ENCODE measurements at places on chromosomes 1 and 21.

GRCh38 chr21:28961927-28962326 is 30.8 kb downstream of the LTN1 start:
- no peak for DNase-seq

GRCh38 chr1:151187205-151187604 is 2.8 kb downstream of the VPS72 start:
- no peak for DNase-seq

GRCh38 chr1:188224263-188224662 is 1395.5 kb downstream of the PLA2G4A start:
- DNase-seq: no peak

GRCh38 chr1:192756314-192756713 is 52.5 kb upstream of the RGS2 start:
- peak; percentile 45 for DNase-seq

- peak; percentile 92 for DNase-seq
Observed at GRCh38 chr1:72670902-72671301, 388.6 kb upstream of the NEGR1 start.

DNA sequence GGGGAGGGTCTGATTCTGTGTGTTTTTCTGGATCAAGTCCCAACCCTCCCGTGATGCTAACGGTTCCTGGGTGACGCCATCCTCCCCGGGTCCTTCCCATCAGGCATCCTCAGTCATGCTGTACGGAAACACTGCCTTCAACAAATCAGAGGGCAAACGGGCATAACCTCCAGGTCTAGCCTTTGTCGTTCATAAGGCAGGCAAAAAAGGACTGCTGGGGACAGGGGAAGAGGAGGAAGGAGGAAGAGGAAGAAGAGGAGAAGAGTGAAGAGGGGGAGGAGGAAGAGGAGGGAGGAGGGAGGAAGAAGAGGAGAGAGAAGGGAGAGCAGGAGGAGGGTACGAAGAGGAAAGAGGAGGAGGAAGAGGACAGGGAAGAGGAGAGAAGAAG is 84.4 kb downstream of the ITPKB start:
- no peak for DNase-seq

DNA sequence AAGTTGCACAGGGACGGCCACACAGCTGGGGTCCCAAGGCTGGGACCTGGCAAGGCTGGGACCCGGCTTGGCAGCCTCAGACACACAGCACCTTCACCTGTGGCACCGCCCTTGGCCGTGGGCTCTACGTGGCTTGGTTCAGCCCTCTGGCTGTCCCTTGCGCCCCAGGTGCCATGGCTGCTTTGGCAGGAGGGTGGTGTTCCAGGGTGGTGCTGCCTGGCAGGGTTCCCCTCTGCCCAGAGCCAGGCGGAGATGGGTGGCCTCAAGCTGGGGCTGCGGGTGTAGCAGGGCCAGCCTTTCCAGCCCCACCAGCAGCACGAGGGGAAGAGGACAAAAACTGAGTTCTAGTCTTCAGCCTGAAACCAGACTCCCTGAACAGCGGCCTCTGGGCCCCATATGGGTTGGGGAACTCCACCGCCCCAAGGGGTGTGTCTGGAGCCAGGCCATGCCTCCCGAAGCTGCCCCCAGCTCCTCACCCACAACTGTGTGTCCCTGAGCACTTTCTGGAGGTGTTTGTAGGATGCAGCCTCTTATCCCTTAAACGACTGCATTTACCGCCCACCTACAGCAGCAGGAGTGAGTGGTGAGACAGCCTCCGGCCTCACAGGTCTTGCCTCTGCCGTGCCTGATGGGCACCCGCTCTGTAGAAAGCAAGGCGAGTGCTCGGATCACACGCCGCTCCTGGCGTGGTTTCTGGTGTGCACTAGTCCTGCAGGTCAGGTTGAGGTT is 92.3 kb downstream of the PDE9A start:
- DNase-seq: no peak

DNA sequence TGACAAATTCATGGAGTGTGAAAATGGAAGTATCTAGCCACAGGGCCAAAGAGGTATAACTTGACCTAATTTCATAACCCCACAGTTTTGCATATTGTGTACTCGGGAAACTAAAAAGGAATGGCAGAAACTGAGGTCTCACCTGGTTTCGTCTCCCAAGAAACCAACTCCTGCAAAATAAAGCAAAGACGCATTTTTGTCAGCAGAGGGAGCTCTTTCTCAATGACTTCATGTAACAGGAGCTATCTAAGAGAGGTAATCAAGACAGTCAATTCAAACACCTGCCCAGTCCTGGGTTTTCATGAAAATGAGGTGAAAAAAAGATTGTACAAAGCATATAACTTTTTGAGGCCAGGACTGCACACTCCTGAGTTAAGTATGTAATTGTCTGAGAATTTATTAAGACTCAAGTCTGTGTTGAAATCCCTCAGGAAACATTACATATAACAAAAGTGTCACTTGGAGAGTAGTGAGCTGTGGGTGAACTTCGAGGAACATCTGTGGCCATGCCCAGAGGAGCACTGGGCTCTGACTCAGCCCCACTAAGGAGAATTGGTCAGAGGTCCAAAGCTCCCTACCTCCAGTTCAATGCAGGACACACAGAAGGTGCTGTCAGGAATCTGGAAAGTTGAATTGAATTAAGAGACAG is 17.6 kb downstream of the FCRL4 start:
- DNase-seq: peak; percentile 40

DNA sequence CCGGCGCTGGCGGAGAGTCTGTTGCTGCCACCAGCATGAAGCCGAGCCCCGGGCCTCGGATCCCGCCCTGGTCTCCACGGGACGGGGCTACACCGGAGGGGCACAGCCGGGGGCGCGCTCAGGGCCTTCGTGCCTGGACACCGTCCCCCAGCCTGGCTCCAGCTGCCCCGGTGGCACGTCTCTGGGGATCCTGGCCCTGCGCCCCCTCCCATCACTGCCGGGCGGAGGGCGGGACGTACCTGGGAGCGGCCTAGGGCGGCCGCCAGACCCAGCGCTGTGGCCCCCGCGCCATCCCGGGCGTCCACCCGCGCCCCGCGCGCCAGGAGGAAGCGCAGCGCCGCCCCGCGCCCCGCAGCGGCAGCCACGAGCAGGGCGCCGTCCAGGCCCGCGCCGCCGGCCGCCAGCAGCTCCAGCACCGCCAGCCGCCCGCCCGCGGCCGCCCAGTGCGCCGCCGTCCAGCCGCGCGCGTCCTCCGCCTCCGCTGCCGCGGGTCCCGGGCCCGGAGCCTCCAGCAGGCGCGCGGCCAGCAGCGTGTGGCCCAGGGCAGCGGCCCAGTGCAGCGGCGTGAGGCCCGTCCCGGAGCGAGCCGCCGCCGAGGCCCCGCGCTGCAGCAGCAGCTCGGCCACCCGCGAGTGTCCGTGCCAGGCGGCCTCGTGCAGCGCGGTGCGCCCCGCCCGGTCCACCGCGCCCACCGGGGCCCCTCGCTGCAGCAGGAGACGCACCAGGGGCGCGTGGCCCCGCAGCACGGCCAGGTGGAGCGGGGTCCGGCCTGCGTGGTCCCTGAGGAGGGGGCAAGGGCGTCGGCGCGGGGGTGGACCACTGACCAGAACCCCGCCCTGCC is 1.0 kb downstream of the ANKRD65 start:
- DNase-seq: no peak

- DNase-seq: no peak
Observed at GRCh38 chr1:225468270-225469020, 40.6 kb upstream of the LBR start.

GRCh38 chr1:183806125-183806524 is 1.2 kb downstream of the RGL1 start:
- DNase-seq: no peak

DNA sequence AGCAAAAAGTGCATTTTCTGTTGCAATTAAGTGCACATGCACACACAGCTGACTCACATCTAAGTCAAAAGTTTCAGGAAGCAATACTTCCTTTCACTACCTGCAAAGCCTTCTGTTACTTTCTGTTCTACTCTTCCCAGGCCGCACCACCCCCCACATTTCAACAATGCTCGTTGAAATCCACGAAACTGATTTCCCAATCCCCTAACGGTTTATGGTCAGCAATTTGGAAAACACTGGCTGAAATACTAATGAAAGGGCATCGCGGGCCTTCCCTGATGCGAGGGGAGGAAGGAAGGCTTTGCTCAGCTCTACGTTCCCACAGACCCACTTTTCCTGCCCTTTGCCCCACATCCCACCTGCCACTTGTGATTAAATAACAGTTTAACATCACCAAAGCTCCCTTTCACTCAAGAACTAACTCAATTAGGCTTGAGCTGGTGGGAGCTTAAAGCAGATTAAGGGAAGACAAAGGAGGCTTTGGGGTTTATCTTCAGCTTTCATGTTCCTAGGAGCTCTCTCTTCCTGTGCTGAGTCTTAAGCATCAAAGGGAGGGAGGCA is 243.2 kb upstream of the RAB4A start:
- no peak for DNase-seq

DNA sequence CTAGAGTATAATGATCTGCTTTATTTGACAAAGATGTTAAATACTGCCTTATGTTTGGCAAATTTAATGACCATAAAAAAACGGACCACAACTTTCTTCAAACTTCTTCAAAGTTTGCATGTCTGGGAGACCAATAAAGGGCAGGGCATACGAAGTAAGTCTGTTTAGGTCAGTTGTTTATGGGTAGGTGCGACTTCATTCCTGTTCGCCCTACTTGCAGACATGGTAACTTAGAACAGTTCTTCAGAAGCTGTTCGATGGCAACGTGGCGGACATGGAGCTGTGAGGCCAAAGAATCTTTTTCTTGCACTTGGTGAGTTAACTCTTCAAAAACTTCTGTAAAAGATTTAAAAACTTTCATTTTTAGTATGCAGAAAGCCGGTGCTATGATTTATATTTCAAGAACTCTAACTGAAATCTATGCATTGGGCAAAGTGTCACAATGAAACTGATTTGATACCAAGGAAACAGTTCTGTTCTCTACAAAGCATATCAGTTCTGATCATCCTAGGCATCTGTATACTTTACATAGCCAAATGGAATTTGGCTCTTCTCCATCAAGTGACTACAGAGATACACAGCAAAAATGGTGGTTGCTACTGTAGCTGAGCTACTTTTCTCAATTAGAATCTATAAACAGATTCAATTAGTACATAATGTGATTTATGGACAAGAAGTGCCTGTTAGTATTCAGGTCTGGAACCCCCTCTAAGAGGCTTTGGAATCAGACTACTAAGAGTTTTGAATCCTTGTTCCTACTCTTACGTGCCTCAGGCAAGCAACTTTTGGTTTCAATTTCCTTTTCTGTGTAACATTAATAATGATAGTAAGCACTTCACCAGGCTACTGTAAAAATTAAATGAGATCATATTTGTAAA is 25.7 kb downstream of the C21orf91 start:
- DNase-seq: no peak

- DNase-seq: no peak
Observed at GRCh38 chr1:33248244-33248643, 8.0 kb upstream of the ZNF362 start.

DNA sequence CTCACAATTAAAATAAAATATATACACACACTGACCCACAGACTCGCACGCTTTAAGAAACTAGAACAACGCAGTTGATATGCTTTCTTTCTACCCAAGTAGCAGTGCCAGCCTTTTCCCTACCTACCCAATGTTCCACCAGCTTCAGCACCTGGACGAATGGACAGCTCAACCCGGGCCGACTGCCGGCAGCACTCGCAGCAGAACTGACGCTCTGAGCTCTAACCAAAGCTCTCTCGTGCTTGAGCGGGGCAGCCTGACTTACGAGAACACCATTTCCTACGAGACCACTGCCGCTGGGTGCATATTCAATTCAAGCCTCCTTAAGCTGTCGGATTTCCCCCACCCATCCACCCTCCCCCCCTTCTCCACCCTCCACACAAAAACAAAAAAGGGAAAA is 127.4 kb upstream of the DPYD start:
- peak; percentile 25 for DNase-seq

GRCh38 chr1:195608883-195609282 is 999.4 kb downstream of the KCNT2 start:
- no peak for DNase-seq

DNA sequence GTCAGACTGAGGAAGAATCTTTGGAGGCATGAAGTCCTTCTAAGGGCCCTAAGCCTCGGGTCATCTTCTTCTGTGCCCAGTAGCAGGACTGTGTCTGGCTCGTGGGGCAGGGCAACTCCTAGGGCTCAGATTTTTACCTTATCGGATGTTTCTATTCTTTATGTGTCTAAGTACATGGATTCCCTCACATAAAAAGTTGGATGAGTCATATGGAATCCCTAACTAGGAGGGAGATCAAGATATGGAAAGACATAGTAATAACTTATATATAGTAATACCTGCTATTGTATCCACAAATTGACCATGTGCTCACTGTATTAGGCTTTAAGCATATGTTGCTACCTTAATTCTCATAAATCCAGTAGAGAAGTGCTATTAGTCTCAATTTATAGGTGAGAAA is 364.5 kb upstream of the CAMK1G start:
- DNase-seq: no peak

DNA sequence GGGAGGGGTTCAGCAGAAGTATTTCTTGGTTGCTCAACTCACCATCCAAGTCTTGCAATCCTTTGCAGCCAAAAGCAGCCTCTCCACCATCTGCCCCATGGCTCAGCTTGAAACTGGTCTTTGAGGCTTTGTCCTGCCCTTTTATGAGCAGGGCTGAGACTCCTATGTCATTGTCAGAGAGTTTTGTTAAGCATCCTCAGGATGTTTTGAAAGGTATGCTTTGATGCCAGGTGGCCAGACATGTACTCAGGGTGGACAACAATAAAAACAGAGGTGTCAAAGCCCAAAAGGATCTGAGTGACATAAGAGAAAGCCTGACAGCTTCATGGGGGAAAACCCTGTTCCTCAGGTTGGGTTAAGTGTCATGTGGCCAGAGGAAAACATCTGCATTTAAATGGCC is 310.5 kb downstream of the PRDM2 start:
- DNase-seq: no peak

GRCh38 chr1:212987702-212988322 is 27.9 kb downstream of the ANGEL2 start:
- no peak for DNase-seq

GRCh38 chr1:59669752-59670312 is 144.9 kb upstream of the HOOK1 start:
- DNase-seq: no peak

DNA sequence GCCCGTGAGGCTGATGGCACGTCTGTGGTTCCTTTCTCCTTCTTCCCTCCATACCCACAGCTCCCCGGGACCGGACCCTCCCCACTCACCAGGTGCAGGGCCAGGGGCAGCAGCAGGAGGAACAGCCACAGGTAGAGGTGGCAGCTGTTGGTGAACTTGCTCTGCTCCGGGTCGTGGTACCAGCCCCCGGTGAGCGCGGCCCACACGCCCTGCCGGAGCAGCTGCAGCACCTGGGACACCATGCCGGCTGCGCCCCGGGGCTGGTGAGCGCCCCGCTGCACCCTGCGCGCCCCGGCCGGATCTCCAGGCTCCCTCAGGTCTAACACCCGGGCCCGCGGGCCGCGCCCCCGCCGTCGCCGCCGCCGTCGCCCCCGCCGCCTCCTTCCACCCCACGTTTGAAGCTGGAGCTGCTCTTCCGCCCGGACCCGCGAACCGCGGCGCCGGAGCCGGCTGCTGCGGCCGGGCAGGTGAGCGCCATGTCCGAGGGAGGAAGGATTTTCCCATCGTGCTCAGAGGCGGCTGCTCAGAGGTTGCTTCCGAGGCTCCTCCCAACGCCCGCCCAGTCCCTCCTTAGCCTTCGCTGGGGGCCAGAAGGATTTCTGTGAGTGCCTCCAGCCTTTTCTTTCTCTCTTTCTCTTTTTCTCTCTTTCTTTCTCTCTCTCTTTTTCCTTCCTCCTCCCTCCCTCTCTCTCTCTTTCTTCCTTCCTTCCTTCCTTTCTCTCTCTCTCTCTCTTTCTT is at the start of gene PCNX2:
Gene PCNX2 (minus strand): TSS at position 489 of the 738 bp plus-strand sequence. CDS start 247 bp downstream, at position 242.
- DNase-seq: peak; percentile 88

- no peak for DNase-seq
Observed at GRCh38 chr1:1665815-1666251, 7.0 kb upstream of the CDK11B start.

Measured in NCI-H146 (cell line).